ENCODE measurements at places on chromosomes 16 and 17.

GRCh38 chr17:63338272-63338671 is 107.8 kb downstream of the CYB561 start:
- H3K27ac ChIP-seq: no peak overlapping the region
- DNase-seq: no peak
- H3K27me3 ChIP-seq: no peaks in the 10 kb centered on the region
- no peaks in the 10 kb centered on the region for H3K4me1 ChIP-seq
- H3K36me3 ChIP-seq: no peaks in the 10 kb centered on the region

DNA sequence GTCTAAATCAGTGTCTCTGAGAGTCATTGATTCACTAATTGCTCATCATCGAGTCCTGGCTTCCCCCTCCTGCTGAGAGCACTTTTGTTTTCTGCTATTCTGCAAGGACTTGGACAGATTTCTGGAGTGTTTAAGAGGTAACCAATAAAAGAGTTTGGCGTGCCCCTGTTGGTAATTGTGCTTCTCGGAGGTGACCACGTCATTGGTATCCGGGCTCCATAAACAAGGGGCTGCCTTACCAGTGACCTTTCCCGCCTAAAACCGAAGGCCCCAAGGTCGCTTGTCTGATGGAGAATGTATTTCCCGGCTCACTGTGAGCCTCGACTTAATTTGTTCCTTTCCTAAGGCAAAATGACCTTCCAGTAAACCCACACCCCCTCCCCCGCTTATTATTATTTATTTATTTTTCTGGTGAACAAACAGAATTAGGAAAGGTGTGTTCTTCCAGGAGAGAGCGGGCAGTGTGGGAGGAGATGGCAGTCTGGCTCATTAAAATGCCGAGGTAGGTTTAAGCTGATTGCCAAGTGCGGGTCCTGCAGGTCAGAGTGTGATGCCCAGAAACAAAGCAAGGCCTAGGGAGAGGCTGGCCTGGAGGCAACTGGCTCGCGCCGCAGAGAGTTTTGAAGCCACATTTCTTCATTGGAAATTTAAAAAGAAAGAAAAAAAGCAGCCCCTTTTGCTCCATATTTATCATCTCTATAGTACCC is 30.2 kb downstream of the MSI2 start:
- no peak overlapping the region for H3K4me3 ChIP-seq
- no peak overlapping the region for H3K27ac ChIP-seq
- H3K27me3 ChIP-seq: no peaks in the 10 kb centered on the region
- peaks cover 45% of the 10 kb centered on the region for H3K36me3 ChIP-seq
- DNase-seq: no peak
- peaks cover 67% of the 10 kb centered on the region for H3K4me1 ChIP-seq

- H3K36me3 ChIP-seq: no peaks in the 10 kb centered on the region
- H3K4me3 ChIP-seq: peak within 1 kb of the TSS; percentile 65
- H3K27me3 ChIP-seq: peaks cover 38% of the 10 kb centered on the region
- H3K27ac ChIP-seq: peak within 1 kb of the TSS; percentile 37
- DNase-seq: peak; percentile 56
Measured at GRCh38 chr16:70685938-70686375, at the start of gene MTSS2. MTSS2 (minus strand) TSS chr16:70686053; CDS start chr16:70685791, 262 bp downstream.

GRCh38 chr17:4504188-4504587 is 5.5 kb downstream of the SPNS2 start:
- H3K27me3 ChIP-seq: peaks cover 43% of the 10 kb centered on the region
- no peak overlapping the region for H3K4me3 ChIP-seq
- peaks cover 42% of the 10 kb centered on the region for H3K4me1 ChIP-seq
- no peaks in the 10 kb centered on the region for H3K36me3 ChIP-seq
- no peak for DNase-seq

GRCh38 chr16:87615621-87616041 is 13.3 kb downstream of the JPH3 start:
- no peaks in the 10 kb centered on the region for H3K36me3 ChIP-seq
- H3K27ac ChIP-seq: no peak overlapping the region
- H3K4me3 ChIP-seq: no peak overlapping the region
- no peak for DNase-seq
- peaks cover 23% of the 10 kb centered on the region for H3K27me3 ChIP-seq

DNA sequence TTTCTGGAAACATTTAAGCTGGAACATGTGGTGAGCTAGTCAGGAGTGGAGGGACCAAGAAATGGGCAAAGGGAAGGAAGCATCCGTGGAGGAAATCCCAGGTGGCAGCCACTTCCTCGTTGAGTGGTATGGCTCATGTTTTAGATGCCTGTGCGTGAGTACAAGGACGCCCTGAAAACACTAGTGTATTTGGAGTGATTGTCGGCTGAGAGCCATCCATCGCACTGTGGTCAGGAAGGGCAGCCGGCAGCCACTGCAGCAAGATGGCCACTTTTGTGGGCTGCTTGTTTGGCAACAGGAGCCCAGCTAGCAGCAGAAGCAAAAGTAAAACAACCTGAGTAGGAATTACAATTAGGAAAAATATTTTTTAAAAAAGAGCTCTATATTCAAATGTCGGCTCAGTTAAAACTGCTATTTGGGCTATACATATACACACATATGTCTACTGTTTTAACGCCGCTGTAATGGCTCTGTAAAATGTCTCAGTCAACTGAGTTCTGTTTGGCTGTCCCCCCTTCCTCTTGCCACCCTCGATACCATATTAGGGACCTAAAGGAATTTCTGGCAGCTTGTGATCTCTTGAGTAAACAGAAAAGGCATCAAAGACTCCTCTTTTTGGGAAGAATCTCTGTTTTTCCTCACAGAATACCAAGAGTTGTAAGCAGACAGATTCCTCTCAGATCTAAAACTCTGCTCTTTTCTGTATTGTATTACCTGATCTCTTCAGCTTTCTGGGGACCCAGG is 39.2 kb downstream of the BRD7 start:
- peaks cover 89% of the 10 kb centered on the region for H3K36me3 ChIP-seq
- DNase-seq: no peak
- no peaks in the 10 kb centered on the region for H3K27me3 ChIP-seq

- H3K27ac ChIP-seq: peak overlapping the region; percentile 99
- DNase-seq: peak; percentile 69
- no peaks in the 10 kb centered on the region for H3K27me3 ChIP-seq
Measured at GRCh38 chr17:45227926-45228762, 6.5 kb downstream of the FMNL1 start.

DNA sequence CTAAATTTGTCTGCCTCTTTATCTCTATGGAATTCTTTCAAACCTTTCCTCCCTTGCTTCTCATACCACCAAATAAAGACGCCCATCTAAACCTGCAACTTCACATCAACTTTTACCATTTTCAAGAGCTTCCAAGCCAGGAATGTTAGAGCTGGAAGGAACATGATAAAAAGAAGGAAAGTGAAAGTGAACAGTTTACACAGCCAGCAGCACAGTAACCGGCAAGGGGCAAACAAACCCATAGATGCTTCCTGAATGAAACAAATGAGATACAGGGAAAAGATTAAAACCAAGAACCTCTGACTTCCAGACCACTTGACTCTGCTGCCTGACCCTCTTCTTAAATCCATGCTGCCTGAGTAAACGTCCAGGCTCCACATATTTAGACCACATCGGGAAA is 231.1 kb upstream of the CA10 start:
- no peak for DNase-seq
- H3K4me3 ChIP-seq: no peak overlapping the region
- no peaks in the 10 kb centered on the region for H3K27me3 ChIP-seq
- H3K36me3 ChIP-seq: no peaks in the 10 kb centered on the region

GRCh38 chr17:5711344-5711743 is 127.0 kb upstream of the NLRP1 start:
- no peaks in the 10 kb centered on the region for H3K4me1 ChIP-seq
- no peak for DNase-seq
- H3K36me3 ChIP-seq: no peaks in the 10 kb centered on the region
- no peak overlapping the region for H3K4me3 ChIP-seq
- H3K27me3 ChIP-seq: peaks cover 70% of the 10 kb centered on the region

- peak; percentile 61 for DNase-seq
- H3K4me3 ChIP-seq: no peak overlapping the region
- H3K4me1 ChIP-seq: peaks cover 3% of the 10 kb centered on the region
- H3K36me3 ChIP-seq: peaks cover 10% of the 10 kb centered on the region
- H3K27ac ChIP-seq: no peak overlapping the region
Measured at GRCh38 chr16:12067714-12068401, 91.3 kb downstream of the SNX29 start.

- no peaks in the 10 kb centered on the region for H3K27me3 ChIP-seq
- peaks cover 23% of the 10 kb centered on the region for H3K36me3 ChIP-seq
- no peak overlapping the region for H3K4me3 ChIP-seq
- DNase-seq: no peak
- peaks cover 20% of the 10 kb centered on the region for H3K4me1 ChIP-seq
Measured at GRCh38 chr16:29674188-29674587, 4.8 kb upstream of the QPRT start.

GRCh38 chr16:74026373-74027281 is 270.0 kb upstream of the PSMD7 start:
- H3K27ac ChIP-seq: no peak overlapping the region
- H3K36me3 ChIP-seq: no peaks in the 10 kb centered on the region
- H3K27me3 ChIP-seq: no peaks in the 10 kb centered on the region
- no peaks in the 10 kb centered on the region for H3K4me1 ChIP-seq

GRCh38 chr17:40190197-40191021 is 13.1 kb downstream of the RAPGEFL1 start:
- peak; percentile 47 for DNase-seq
- H3K27me3 ChIP-seq: peaks cover 2% of the 10 kb centered on the region
- H3K36me3 ChIP-seq: peaks cover 11% of the 10 kb centered on the region
- no peak overlapping the region for H3K27ac ChIP-seq
- peak overlapping the region; percentile 84 for H3K4me3 ChIP-seq

DNA sequence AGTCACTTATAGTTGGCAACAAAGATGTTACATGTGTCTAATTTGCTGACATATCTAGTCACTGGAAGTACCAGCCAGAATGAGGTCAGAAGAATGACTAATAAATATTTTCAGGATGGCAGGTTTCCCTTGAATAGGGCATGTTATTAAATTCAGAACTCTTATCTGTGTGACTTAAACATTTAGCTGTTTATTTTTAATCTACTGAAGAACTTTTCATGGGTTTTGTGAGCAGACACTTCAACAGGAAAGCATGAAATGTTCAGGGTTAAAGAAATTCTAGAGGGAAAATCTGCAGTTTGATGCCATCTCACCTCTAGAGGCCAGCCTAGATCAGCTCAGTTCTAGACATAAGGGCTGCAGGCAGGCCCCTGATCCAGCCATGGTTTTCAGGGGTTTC is 13.2 kb downstream of the JPT2 start:
- no peak overlapping the region for H3K4me3 ChIP-seq
- peaks cover 17% of the 10 kb centered on the region for H3K4me1 ChIP-seq
- peaks cover 97% of the 10 kb centered on the region for H3K36me3 ChIP-seq

DNA sequence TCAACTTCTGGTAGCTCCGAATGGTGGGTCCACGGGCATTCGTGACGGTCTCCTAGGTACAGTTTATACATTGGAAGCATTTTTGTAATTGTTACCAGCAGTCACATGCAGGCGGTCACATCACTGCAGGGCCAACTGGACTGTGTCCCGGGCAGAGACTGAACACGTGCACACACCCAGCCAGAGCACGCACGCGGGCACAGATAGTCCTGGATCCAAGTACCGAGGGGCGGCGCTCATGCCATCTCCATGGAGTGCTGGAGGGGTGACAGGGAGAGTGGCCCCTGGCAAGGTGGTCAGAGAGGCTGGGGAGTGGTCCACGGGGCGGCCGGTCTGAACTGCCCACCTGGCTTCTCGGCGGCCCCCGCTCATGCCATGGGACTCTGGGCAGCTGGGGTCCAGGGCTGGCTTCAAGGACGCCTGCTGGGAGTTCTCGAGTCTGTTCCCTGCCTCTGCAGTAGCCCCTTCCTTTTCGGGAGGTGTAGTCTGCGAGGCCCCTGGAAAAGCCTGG is 34.2 kb downstream of the BAIAP2 start:
- H3K36me3 ChIP-seq: no peaks in the 10 kb centered on the region
- H3K4me1 ChIP-seq: no peaks in the 10 kb centered on the region

DNA sequence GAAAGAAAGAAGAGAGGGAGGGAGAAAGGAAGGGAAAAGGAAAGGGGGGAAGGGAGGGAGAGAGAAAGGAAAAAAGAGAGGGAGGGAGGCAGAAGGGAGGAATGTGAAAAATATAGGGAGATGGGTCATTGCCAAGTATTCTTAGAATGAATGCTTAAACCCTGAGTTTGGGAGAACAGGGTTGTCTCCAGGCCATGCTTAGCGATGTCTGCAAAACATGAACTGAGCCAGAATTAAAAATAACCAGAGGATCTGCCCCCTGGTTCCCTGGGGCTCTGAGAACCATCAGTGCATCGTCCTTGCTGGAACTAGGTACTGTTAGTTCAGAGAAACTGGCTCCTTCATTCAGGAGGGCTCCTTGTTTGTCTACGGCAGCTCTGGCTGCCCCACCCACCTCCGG is 170.4 kb downstream of the IRX5 start:
- no peak for DNase-seq
- H3K4me1 ChIP-seq: no peaks in the 10 kb centered on the region
- no peaks in the 10 kb centered on the region for H3K36me3 ChIP-seq
- H3K27me3 ChIP-seq: no peaks in the 10 kb centered on the region
- no peak overlapping the region for H3K27ac ChIP-seq
- no peak overlapping the region for H3K4me3 ChIP-seq

Data from activated T-cell treated with anti-CD3 and anti-CD28 coated beads, Interleukin-2, amount 50 U/mL, for 24 hours (primary cell).